ENCODE measurements at places on chromosomes 7 and 10.

DNA sequence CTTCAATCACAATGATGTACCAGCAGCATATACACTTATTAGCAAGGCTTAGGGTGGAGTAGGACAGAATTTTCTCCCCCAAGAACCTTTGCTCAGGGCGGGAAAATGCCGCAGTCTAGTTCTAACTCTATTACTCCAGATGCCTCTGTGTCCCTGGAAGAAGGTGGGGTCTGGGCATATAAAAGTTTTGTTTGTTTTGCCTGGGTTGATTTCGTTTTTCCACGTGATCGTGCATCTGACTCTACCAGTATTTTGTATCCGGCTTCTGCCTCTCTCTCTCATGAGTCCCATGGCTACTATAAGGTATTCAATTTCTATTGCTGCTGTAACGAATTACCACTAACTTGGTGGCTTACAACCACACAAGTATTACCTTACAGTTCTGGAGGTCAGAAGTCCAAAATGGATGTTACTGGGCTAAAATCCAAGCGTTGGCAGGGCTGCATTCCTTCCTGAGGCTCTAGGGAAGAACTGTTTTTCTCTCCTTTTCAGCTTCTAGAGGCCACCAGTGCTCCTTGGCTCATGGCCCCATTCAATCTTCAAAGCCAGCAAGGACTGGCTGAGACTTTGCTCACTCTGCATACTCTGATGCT is 181.2 kb upstream of the PRSS58 start:
- no peak for ATAC-seq

- ATAC-seq: no peak
These were observed 77.9 kb downstream of the ZMIZ1 start for GRCh38 chr10:79146611-79147130.

GRCh38 chr7:133822868-133823552 is 304.1 kb upstream of the LRGUK start:
- ATAC-seq: no peak

GRCh38 chr10:12638781-12639180 is 289.4 kb downstream of the CAMK1D start:
- no peak for ATAC-seq

DNA sequence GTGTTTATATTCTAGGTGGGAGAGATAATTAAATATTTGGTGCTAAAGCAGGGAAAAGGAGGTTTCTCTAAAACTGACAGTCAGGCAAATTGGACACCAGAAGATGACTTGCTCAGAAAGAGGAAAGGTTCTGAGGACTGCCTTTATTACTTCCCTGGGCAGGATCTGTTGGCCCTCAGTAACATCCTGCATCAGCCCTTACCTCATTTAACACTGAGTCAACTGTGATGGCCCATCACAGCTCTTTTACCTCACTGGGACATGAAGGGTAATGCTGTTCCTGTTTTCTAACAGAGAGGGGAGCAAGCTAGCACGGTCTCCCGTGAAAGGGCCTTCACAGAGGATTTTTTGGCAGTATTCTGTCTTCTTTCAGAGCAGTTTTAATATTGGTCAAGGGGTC is 12.0 kb downstream of the PPP1R17 start:
- no peak for ATAC-seq

GRCh38 chr10:2731940-2732339 is 335.4 kb upstream of the PFKP start:
- ATAC-seq: no peak

DNA sequence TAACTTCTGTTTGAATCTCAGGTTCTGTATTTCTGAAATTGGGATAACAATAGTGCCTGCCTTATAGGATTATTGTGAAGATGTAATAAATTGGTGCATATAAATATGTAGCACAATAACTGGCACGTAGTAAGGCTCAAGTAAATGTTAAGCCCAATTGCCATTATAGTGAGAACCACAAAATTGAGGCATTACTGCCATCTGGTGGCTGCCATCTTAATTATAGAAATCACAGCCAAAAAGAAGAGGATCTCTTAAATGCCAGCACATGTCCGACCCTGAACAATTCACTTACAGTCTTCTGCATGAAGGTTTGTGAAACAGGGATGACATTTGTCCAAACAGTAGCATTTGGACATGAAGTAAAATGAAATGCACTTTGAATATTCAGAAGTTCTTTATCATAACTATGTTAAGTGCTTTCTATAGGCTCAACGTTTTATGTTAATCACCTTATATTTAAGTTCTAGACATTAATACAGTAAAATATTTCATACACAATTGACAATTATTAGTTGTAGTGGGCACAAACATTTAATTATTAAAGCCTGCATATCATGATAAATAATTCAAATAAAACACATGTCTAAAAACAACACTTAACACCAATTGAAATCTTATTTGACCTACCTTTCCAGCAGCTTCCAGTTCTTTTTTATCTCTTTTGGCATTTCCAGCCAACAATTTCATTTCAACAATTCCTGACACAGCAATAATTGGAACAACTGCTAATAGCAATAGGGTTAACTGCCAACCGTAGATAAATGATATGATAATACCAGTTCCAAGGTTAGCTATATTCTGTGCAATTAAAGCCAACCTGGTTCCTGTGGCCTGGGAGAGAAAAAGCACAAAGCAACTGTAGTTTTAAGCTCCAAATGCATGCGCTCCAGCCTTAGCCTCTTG is 58.5 kb downstream of the ABCB4 start:
- peak; percentile 44 for ATAC-seq

DNA sequence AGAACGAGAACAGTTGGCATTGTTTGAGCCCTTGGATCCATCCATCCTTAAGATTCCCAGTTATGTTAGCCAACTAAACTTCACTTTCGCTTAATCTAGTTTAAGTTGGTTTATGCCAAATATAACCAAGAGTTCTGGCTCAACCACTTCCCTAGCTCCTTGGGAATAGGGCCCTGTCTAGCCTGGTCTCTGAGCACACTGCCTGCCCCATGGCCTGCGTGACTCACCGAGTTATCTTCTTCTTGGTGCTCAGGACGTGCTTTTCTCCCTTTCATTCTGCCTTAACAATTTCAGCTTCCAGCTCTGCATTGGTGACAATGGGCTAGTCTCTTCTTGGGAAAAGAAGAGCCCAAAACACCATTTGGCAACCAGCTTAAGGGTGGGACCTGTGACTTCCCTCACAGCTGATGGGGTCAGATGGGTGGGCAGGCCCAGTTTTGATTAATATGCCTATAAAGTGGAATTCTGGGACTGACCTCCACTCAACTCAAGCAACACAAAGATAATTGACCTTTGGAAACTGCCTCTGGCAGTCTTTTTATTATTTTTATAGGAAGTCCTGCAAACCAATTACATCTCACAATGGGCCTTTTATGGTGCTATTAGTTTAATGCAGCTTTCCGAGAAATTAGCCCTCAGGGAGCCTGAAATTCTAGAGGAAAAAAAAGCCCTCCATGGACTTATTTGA is 126.4 kb downstream of the CFAP58 start:
- no peak for ATAC-seq

DNA sequence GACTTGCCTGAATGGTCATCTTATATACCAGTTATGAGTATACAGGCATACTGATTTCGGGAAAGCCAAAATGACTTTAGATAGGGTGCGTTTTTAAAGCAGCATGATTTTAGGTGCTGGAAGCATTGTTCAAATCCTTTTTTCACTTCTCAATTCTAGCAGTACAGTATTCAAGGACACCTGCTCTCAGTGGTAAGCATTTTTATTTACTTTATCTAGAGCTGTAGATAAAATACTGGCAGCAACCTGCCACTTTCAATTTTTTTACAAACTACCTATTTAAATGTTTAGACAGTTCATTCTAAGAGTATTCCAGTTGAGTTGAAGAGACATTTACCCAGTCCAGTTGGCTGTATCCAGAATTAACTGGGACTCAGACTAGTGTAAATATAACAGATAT is 33.6 kb downstream of the TMEM106B start:
- ATAC-seq: no peak

DNA sequence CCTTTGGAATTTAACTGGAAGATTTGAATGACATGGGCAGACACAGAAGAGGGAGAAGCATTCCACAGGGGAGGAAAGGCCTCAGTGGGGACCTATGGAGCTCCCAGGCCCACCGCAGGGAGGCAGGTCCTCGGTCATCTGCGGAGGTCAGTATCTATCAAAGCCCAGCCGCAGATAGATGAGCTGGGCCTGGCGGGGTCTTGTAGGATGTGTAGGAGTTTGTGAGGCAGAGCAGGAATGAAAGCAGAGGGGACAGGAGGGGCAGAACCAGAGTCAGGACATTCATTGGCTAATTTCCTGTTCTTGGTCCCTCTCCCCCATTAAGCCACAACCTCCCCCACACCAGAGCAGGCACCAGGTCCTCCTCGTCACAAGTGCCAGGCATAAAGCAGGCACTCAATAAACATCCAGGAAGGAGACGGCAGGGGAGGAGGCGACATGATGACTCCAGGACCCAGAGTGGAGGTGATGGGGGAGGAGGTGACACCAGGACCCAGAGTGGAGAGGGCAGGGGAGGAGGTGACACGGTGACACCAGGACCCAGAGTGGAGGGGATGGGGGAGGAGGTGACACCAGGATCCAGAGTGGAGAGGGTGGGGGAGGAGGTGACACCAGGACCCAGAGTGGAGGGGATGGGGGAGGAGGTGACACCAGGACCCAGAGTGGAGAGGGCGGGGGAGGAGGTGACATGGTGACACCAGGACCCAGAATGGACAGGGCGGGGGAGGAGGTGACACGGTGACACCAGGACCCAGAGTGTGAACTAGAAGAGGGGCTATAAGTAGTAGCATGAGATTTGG is 83.7 kb upstream of the PDGFA start:
- ATAC-seq: peak; percentile 6

DNA sequence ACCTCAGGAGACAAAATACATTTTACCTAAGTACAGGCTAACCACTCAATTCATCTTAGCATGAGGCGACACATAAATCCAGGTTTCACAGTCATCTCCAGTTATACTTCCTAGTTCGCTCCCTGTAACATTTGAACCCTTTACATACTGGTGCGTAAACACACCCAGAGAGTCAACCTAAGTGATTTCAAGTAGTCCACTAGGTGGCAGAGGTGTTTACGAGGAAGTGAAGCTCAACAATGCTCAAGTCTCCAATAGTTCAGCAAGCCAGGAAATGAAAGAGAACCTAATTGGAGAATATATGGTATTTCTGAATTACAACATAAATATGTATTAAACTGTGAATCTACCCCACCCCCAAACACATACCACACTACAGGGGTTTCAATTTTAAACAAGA is 76.3 kb upstream of the ABCB5 start:
- ATAC-seq: no peak

DNA sequence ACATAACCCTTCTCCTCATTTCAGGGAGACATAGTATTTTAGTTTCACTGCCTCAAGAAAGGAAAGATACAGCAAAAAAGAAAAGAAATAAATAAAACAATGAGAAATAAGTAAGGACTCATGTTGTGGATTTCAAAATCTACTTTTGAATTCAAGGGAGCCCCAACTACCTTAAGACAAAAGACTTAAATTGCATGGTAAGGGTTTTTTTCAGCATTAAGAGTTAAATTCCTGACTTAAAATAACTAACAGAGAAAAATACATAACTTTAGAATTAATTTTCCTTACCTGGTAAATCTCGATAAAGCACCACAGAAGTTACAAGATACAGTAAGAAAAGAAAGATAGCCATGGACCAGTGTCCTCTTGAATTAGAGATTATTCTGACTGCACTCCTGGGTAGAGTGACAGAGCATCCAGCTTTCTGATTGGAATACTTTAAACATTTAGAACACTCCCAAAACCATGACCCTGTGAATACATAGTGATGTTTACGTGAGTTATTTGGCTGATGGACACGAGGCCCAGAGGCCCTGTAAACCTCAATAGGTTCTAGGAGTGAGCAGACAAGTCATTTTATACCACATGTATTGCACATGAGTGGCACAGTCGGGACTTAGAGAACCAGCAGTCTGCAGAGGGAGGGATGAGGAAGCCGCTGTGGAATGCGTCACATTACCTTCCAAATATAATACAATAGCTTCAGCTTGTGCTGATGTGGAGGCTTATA is 292.5 kb upstream of the SEMA3C start:
- no peak for ATAC-seq

GRCh38 chr10:110827875-110828274 is 43.9 kb upstream of the PDCD4 start:
- no peak for ATAC-seq

- ATAC-seq: no peak
These were observed 96.3 kb upstream of the ZPBP start for GRCh38 chr7:50189371-50189770.

- ATAC-seq: no peak
These were observed 181.6 kb downstream of the MLLT10 start for GRCh38 chr10:21715531-21716195.

DNA sequence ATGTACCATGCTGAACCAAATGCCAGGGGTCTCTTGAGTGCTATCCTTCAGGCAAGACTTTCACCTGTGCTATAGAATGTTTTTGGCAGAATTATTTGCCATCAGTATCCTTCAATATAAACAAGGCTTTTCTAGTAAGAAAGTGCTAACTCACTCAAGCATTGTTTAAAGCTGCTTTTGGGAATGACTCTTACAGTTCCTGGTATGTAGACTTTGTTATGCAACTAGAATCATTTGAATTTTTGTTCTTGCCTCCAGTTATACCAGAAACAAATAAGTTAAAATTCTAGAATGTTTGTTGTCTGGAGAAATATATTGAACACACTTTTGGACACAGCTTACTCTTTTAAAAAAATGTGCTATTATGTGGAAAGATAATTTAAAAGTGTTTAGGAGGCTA is 39.5 kb upstream of the RTKN2 start:
- ATAC-seq: no peak

GRCh38 chr10:77845451-77845850 is 81.1 kb downstream of the DLG5 start:
- no peak for ATAC-seq

DNA sequence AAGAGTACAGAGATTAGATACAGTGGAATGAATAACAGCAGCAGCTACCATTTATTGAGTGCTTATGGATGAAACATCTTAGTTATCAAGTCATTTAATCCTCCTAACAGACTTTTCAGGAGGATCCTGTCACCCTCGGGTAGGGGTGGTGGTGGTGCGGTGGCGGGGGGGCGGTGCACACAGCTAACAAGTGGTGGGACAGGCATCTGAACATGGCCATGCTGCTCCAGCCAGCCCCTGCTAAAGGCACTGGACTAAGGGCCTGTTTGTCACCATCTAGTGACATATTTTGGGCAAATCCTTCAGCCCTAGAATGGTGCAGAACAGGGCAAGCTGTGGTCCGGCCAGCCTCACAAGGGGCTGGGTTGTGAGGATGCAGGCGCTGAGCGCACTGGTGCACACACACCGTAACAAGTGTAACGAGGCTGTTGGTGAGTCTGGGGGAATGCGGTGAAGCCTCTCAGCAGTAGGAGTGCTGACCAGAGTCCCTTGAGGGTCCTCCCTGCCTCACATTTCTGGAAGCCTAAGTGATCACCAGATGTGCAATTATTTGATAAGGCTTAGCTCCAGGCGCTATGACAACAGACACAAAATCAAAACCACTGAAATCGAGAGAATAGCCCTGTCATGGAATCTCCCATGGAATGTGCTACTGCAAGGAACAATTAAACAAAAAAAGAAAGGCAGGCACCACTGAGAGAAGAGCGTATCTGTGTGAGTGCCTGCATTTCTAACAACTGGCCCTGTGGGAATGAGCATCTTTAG is 102.2 kb downstream of the RNF216 start:
- ATAC-seq: no peak
